ENCODE measurements at places on chromosomes 6 and 20.

GRCh38 chr6:53326372-53327016, 22.3 kb downstream of the ELOVL5 start:
- DNase-seq: peak; percentile 93

DNA sequence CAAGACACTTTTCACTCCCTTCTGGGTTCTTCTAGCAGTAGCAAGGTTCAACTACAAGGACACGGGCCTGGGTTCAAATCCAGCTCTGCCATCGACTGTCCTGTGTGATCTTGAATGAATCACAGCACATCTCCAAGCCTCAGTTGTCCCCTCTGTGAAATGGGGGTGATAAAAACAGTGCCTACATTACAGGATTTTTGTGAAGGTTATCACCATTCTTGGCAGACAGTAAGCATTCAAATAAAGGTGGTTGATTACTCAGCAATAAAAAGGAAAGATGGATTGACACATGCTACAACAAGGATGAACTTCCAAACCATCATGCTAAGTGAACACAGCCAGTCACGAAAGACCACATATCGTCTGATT, 6.6 kb upstream of the TGM2 start:
- DNase-seq: no peak

DNA sequence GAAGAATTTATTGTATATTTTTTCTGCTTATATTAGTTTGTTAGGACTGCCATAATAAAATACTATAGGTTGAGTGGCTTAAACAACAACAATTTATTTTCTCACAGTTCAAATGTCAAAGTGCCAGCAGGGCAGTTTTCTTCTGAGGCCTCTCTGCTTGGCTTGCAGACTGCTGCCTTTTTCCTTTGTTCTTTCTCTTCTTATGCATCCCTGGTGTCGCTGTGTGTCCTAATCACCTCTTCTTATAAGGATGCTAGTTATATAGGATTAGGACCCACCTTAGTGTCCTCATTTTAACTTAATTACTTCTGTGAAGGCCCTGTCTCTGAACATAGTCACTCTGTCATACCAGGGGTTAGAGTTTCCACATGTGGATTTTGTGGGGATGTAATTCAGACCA, 354.4 kb downstream of the NKAIN2 start:
- no peak for DNase-seq

- DNase-seq: peak; percentile 43
These were observed 638 bp downstream of the MDN1 start for GRCh38 chr6:89818977-89819335.

GRCh38 chr20:47675190-47676142, 109.8 kb downstream of the SULF2 start:
- DNase-seq: no peak

DNA sequence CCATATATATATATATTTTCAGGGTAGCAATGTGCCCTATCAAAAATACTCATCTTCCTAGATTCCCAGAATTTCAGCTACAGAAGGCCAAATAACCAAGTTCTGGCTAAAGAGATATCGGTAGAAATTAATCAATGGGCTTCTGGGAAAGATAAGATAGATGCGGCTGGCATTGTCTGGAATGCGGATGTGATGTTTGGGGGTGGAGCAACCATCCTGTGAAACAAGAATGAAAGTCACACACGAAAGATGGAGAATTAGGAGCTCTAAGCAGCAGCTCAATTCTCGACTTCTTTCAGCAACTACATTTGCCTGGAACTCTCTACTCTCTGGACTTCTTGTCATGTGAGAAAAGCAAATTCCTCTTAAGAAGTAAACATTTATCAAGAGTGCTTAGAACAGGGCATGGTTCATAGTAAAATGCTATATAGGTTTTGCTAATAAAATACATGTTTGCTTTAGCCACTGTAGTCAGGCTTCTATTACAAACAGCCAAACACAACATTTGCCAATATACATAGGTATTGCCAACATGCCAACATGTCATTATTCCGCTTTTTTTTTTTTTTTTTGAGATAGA, 90.8 kb downstream of the CLIC5 start:
- DNase-seq: no peak

- DNase-seq: no peak
These were observed 935.7 kb downstream of the KIF16B start for GRCh38 chr20:15637546-15637945.

DNA sequence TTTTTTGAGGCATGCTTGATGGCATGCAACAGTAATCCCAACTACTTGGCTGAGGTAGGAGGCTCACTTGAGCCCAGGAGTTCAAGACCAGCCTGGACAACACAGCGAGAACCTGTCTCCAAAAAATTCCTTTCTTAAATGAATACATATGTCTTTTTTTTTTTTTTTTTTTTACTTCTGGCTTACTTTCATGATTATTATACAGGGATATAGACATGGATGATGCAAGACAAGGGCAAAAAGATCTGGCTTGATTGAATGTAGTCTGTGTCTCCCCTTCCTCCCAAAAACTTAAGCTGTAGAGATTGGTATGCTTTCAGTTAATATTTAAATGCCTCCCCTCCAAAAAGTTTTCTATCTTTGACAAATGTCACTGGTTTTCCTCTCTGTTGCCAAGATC, 7.6 kb downstream of the SNX3 start:
- no peak for DNase-seq

DNA sequence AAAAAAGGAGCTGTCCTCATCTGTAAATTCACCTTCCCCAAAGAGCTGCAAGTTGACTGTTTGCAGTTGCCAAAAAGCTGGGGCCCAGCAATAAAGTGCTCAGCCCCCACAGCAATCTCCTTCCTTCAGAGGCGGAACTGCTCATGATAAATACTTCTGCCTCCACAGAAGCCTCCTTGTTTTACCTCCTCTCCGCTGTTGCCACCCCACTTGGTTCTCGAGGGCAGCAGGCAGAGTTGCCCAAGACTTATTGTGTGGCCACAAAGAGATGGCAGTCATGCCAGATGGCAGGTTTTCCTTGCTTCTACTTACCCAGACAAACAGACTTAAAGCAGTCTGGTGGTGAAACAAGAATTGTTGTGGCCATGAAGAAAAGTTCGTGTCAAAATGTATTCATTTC, 66.3 kb downstream of the SLX4IP start:
- no peak for DNase-seq

DNA sequence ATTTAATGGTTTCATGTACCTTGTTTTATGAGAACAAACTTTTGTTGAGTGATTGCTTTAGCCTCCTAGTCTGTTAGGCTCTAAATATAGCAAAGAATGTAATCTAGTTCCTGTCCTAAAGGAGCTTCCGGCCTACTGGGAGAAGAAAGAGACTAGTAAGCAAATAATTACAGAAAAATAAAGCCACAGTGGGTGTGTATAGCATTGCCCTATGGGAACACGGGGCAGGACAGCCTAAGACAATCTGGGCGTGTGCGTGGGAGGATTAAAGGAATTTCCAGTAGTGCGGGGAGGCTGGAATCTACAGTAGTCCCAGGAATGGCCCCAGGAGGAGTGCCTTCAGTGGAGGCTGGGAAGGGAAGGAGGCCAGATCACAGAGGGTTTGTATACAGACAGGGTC, 98.1 kb upstream of the AKAP12 start:
- peak; percentile 92 for DNase-seq

DNA sequence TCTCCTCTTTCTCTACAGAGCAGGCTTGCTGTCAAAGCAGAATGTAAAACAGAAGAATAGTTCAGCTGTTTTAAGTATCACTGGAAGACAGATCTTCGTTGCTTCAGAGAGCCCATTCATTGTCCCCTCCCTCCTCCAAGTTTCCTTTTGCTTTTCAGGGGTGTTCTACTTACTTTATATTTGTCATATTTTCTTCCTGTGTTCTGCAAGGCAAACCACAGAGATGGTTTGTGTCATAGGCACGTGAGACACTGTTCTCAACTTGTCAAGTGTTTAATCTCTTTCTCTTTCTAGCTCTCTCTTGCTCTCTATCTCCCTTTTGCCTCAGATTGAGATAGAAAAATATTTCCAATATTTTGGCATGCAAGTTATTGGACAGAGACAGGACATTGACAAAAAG, 228.9 kb upstream of the DEFB112 start:
- no peak for DNase-seq

DNA sequence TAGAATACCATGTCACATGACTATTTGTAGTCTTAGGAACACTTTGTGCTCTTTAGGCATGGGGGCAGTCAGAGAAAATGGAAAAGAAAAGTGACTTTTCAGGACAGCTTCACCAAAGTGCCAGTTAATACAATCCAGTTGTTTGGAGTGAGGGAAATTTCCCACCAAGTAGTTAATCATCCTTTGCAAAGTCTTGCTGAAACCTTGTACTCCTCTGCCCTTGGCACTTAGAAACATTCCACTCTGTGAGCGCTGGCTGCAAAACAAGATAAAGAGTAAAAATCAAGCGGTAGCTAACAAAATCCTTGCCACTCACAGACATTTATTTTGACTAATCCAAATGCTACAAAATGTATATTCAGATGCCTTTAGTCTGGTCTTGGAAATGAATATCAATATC, 229.2 kb upstream of the HSF2 start:
- no peak for DNase-seq

- no peak for DNase-seq
These were observed 58.4 kb downstream of the NOX3 start for GRCh38 chr6:155397172-155397705.

GRCh38 chr20:9985281-9985680, 49.5 kb upstream of the ANKEF1 start:
- no peak for DNase-seq

DNA sequence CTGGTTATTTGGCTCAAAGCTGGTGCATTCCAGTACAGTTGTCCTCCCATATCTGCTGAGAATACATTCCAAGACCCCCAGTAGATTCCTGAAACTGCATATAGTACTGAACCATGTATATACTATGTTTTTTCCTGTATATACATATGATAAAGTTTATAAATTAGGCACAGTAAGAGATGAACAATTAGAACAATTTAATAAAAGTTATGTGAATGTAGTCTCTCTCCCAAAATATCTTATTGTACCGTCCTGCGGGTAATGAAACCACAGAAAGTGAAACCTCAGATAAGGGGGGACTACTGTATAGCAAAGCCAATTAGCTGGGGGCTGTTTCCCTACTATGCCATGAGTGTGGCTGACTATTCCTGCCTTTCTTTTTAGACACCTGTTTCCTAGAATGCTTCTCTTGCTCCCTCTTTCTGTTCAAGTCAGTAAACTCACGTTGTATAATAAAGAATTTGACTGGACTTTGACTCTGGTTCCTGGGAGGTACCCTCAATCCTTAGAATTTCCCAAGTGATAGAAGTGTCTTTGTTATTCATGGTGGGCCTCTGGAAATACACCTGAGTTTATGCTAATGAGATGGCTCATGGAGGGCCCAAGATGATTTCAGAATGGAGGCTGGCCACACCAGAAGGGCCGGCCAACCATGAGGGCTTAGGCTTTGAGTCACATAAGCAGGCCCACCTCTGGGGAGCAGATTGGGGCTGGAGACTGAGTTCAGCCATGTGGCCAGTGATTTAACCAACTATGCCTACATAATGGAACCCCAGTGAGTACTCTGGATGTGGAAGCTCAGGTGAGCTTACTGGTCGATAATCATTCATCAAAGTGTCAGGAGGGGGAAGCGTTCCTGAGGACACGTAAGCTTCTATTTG, 689 bp upstream of the BLOC1S5 start:
- no peak for DNase-seq

GRCh38 chr20:56957737-56958553, 308.5 kb downstream of the BMP7 start:
- no peak for DNase-seq

DNA sequence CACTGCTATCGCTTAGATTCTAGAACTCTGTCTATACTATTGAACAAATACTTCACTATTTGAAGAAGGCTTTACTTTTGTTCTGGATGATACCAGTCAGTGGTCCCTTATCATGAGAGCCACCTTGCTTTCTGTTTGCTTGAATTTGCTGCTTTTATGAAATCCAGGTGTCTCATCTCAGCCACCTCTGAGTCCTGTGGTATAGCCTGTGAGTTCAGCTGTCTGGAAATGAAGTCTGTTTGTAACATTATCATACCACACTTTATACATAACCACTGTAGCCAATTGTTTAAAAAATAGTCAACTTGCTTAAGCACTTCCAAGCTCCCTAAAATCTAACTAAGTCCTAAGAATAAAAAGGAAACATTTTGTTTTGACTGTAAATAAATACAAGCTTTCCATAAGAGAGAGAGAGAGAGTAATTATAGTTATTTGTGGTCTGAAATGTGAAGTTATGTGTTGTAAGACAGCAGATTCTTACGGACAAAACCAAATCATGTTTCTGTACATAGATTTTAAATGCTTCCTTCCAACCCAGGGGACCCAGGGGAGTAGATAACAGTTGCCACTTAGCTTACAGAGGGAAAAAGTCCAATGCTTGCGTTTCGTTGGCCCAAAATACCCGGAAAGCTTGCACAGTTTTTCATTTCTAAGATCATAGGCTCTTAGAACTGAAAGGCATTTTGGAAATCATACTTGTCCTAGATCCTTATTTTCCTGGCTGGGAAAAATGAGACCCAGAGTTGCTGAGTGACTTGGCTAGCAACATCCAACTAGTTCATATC, 1107.8 kb upstream of the FLRT3 start:
- DNase-seq: no peak

GRCh38 chr6:127022302-127022701, 96.2 kb upstream of the RSPO3 start:
- no peak for DNase-seq

DNA sequence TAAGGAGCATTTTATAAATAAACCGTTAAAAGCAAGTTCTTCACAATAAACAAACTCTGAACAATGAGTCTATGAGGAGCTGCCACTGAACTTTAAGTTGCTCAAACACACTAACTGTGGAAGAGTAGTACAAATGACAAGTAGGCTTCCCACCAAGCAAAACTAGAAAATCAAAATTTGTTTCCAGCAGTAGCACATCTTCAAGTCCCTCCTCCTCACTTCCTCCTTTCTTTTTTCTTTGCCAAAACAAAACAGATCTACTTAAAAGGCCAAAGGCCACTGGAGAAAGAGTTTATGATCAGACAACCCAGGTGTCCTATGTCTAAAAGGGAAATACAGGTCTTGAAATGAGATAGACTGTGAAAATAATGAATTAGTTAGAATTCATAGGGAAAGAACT, 17.1 kb upstream of the FAM135A start:
- DNase-seq: no peak

DNA sequence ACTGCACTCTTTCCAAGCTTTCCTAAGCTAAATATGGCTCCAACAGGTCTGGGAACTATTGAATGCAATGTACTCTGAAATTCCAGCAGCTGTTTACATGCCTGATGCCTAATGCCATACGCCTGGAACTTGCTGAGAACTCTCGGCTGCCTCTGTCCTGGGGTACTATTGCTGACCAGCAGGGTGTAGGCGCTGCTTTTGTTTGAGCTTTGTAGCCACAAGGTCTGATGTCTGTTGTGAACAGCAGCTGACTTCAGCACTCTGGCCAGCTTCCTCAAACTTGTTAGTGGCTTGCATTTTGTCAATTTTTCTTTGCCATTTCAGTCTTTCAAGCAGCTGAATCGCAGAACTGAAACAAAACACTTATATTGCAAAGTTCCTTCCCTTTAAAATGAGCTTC, 26.7 kb downstream of the SAYSD1 start:
- peak; percentile 74 for DNase-seq

GRCh38 chr6:163263998-163264661, 150.4 kb upstream of the QKI start:
- no peak for DNase-seq

Data from fibroblast of pulmonary artery (primary cell).